Stimulated activated CD4-positive, alpha-beta T cell treated with anti-CD3 and anti-CD28 coated beads, Interleukin-1b, Interleukin-23, amount 100 ng/mL, for 48 hours (primary cell): ENCODE measurements at places on chromosomes 16 and 17.

GRCh38 chr16:15856182-15856581 is 646 bp downstream of the MYH11 start:
- no peak for DNase-seq

DNA sequence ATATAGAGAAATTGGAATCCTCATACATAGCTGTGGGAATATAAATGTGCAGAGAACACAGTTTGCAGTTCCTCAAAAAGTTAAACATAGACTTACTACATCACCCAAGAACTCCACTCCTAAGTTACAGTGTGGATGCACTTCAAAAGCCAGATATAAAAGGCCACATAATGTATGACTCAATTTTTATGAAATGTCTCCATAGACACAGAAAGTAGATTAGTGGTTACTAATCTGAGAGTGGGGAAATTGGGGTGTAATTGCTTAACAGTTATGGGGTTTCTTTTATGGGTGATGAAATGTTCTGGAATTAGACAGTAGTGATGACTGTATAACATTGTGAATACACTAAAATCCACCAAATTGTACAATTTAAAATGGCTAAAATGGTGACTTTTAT is 60.9 kb downstream of the CACNG1 start:
- DNase-seq, result no peak

GRCh38 chr16:978403-978802 is 3.2 kb upstream of the SOX8 start:
- no peak for DNase-seq

GRCh38 chr16:79800016-79800608 is 199.6 kb upstream of the MAF start:
- no peak for DNase-seq

- DNase-seq, result peak; percentile 49
These were observed 25.1 kb downstream of the KSR1 start for GRCh38 chr17:27481327-27481726.

GRCh38 chr16:63365649-63366304 is 1329.5 kb upstream of the CDH8 start:
- DNase-seq, result no peak

DNA sequence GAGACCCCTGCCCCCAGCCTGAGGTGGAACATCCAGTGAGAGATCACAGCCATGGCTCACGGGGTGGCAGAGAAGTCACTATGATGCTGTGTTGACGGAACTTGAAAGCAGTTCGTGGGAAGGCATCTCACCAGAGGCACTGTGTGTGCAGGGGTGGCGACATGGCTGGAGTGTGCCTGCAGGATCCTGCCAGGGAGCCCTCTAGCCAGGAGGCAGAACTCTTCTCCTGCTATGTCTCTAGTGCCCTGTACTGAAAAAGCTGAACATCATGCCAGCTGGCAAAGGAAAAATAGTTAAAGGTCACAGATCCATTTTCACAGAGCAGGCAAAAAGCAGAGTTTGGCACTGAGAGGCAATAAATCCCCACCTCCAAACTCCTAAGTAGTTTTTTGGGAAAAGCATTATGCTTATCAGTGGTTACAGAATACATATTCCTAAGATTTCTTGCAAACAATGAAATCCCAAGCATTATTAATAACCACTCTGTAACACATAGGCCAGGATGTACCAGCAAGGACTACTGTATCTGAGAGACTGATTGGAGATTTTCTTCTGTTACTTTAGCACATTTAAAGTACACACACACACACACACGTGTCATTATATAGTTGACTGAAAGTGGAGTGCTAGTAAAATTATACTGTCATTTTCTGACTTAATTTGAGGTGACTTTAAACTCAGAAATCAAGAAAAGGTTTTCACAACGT is 36.8 kb downstream of the TNRC6C start:
- DNase-seq, result peak; percentile 30

DNA sequence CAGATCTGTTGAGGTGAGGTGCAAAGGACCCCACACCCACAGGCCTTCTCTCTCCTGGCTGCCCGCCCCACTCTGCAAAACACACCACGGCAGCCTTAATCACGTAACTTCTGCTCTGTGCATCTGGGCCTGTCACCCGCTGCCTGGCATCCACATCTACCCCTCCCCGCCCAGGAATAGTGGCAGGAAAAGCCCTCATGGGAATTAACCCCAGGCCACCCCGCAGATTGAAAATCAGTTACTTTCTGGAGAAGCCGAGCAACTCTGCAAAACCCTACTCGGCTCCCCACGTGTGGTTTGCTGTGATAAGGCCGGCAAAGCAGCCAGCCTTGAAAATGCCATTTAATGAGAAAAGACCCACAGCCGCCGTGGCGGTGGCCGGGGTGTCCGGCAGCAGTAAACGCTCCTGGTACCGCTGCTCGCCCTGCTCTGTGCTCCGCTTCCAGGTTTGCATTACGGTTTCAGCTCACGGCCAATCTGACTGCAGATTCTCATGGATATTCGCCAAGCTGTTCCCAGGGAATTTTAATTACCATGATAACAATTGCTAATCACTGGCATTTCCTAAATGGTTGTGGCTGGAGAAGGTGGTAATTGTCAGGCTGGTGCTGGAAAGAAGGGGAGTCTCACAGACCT is 78.0 kb upstream of the DOC2B start:
- DNase-seq, result no peak

- peak; percentile 91 for DNase-seq
These were observed at the start of gene POLR2C for GRCh38 chr16:57462209-57462977. TSS of gene POLR2C (plus strand) at chr16:57462679. CDS start at chr16:57462725, 46 bp downstream.

DNA sequence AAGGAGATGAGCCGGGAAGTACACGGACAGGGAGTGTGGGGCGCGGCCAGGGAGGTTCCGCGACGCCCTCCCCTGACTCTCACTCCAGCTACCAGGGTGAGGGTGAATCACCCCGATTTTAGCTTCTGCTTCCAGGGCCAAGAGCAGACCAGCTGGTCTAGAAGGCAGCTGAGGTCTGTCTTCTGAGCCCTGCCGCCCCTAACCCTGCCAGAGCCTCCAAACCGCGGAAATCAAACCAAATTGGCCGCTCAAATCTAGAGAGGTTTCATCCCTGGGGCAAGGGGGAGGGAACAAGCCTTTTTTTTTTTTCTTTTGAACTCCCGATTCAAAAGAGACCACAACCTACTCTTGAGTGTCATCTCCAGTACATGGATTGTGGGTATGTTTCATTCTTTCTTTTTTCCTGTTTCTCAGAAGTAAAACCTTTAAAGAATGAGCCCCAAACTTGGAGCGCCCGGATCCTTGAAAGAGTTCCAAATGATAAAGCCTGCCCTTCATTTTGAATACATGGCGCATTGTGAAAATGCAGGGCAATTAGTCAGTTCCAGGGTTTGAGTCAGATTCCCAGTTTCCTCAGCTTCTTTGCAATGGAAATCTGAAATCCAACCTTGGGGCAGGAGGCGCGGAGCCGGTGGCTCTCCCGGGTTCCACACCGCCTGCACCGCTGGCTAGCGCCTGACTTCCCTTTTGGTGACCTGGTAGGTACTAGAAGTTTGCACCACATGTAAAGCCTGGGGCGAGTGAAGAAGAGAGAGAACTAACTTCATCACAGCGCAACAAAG is 16.5 kb upstream of the ZFHX3 start:
- DNase-seq, result no peak

DNA sequence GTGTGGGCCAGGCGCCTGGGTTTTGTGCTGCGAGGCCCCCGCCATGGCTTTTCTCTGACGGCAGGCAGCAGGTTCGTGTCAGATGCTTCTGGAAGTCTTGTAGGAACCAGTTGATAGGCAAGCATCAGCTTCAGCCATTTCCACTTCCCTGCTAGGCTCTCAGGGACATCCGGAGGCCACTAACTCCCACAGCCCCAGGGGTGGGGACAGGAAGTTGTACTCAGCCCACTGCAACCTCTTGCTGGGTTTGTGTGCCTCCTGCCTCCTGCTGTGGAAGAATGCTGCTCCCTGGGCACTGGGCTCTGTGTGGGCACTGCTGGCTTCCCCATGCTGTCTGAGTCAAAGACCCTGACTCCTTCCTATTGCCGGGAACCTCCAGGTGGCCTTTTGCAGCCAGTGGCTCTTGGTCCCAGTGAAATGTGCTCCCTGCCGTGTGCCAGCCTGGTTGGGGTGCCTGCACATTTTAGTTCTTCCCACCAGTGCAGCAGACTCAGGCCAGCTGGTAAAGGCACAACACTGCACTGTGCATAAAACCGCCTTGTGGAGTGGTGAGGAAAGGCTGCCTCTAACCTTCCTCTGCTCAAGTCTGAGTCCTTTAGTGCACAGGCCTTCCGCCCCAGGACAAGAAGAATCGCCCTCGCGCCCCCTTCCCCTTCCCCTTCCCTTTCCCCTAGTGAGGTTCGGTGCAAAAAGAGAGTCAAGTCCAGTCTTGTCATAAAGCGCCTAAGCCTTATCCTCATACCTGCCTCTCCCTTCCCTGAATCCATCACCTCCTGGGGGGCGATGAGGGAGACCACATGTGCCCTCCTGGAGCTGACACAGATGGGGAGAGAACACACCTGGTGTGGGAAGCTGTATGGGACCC is 16.6 kb downstream of the LDHD start:
- peak; percentile 49 for DNase-seq

DNA sequence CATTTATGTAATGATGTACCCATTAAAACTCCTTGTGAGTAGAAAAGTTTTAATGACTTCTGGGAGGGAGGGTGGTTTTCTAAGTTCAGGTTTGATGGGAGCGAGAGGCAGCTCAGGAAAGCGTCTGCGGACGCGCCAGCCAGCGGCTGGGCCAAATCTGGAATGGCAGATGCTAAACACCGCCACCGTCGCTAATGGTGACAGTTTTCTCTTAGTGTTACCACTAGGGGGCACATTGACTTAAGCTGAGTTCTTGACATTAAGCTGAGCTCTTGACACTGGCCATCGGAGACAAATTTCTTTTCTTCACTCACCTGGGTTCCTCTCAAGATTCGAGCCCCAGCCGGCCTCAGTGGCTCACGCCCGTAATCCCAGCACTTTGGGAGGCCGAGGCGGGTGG is 6.7 kb downstream of the TRPV1 start:
- no peak for DNase-seq

DNA sequence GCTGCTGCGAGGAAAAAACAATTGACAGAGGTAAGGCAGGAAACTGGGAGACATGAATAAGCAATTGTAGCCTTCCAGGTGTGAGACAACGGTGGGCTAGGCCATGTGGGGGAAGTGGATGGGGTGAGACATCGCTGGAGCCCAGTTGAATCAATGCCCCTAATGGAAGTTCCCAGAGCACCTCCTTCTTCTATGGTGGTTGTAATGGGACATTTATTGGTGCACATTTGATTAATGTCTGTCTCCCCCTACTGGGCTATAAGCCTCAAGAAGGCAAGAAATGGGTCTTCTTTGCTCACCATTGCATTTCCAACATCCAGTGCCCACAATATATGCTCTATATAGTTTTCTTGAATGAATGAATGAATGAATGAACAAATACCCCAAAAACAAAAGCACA is 22.7 kb upstream of the CD300E start:
- DNase-seq, result no peak

GRCh38 chr17:73293480-73293911 is 18.3 kb downstream of the CDC42EP4 start:
- no peak for DNase-seq

GRCh38 chr16:30085820-30086219 is 5.9 kb downstream of the TBX6 start:
- no peak for DNase-seq

DNA sequence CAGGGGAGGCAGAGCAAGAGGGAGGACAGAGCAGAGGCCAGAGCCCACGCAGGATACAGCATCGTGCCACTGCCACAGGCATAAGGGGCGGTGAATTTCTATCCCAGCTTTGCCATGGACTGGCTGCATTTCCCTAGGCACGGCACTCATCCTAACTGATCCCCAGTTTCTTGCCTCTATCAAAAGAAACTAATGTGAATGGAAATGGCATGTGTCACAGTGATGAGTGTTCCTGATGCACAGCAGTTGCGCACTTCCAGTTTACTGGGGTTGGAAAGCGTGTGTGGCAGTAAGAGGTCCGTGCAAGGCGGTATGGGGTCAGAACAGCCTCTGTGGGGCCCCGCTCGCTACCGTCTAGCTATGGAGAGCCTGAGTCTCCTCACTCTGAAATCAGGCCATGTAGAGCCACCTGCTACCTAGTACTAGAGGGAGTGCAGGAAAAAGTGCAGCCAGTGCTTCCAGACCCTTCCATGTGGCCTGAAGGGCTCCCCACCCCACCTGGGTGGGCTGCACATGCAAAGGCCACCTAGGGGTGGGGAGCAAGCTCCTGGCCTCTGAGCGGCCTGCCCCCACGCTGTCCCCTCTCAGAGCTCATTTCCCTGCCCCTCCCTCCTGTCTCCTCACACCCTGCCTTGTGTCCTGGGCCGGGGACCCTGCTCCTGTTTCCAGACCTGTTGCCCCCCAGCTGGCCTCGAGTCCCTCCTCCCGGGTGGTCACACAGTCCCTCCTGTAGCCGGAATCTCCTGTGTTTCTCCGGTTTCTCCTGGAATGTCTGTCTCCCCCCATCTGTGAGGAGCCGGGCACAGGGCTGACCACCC is 5.0 kb upstream of the KCNJ18 start:
- no peak for DNase-seq

DNA sequence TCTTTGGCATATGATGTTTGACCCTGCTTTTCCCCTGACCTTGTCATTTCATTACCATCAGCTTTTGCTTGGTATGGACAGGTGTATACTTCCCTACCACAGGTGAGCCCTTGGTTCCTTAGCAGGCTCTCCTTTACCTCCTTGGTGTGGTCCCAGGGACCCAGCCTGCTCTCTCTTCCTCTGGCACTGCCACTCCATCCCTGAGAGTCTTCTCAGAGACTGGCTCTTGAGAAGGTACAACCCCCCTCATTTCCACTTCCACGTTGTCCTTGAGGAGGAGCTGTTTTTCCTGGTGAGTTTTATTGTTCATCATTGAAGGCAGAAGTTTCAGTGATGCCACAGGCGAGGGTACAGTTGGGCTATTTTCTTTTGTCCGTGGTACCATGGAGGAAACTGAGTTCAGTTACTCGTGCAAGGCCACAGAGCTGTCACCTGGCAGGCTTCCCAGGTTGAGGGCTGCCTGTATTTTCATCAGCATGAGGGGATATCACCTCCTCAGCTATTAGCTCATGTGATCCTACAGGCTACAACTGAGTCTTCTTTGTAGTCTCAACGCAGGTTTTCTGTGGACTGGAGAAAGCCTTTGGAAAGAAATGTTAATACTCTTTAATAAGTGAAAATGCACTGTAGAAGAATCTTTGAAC is 52.3 kb downstream of the MSI2 start:
- no peak for DNase-seq

- DNase-seq, result no peak
These were observed 1.1 kb downstream of the MAPT start for GRCh38 chr17:45895304-45895968.

GRCh38 chr17:49090878-49091594 is 41.5 kb upstream of the B4GALNT2 start:
- no peak for DNase-seq

DNA sequence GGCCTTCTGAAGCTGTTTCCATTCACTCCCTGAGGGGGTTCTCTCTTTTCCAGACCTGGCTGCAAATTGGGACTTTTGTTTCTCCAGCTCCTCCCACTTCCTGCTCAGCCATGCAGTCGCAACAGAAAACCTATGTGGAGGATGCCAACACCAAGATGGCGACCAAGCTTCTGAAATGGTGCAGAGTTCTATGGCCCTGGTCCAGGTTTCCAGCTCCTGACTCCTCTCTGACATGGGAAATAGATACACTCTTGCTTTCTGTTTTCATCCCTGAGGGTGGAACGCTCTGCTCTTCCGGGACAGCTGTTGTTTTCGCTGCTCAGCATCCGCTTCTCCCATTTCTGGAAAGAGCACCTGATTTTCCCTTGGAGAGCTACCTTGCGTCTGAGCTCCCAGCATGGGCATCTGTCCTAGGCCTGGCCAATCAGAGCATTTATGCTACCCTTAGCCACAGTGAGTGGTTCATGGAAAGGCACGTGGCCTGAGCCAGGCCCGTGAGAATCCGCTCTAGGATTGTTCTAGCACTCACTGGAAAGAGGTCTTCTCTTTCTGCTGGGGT is 8.1 kb downstream of the GPRC5B start:
- DNase-seq, result no peak
